ENCODE measurements at places on chromosomes 1 and 21.

- peak; percentile 78 for DNase-seq
Observed at GRCh38 chr1:26692211-26692792, 3.5 kb upstream of the ARID1A start.

DNA sequence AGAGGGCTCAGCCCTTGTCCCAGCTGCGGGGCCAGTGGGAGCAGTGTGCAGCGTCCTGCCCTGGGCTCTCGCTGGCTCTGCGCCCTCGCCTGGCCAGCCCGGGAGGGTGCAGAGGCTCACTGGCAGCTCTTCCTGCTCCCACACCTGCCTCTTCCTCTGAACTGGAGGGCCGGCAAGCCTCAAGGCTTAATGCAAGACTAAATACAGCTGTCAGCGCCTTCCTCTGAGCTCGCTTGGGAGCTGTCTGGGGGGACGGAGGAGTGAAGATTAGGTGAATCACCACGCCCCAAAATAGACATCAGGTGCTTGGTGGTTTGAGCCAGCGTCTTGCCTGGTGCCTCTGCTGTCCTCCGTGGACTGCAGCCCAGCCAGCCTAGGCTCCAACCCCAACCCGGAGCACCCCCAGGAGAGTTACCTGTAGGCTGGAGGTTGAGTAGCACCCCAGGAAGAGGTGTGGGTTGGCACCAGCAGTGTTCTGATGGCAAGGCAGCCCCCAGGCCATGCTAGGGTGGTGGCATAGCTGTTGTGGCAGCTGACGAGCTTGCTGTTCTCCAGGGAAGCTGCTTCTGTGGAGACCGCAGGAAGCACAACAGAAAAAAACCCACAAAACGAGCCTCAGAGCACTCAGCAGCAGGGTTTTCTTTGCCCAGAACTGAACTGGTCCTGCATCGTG, 36.9 kb downstream of the UMODL1 start:
- peak; percentile 91 for DNase-seq

DNA sequence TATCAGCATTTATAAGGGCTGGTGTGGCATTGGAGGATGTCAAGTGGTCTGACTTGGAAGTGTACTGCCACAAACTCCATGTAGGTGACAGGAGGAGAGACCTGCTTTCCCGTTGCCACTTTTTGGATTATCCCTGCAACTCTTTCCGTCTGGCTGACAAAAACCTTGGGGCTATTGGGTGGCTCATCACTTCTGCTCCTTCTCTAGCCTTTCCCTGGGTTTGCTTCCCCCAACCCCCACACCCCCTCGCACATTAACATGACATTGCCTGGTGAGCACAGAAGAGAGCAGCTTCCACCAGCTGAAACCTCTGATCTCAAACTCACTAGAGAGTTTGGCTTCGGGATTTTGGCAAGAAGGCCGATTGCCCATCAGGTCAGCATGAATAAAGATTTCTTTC, 39.2 kb downstream of the PROX1 start:
- no peak for DNase-seq

DNA sequence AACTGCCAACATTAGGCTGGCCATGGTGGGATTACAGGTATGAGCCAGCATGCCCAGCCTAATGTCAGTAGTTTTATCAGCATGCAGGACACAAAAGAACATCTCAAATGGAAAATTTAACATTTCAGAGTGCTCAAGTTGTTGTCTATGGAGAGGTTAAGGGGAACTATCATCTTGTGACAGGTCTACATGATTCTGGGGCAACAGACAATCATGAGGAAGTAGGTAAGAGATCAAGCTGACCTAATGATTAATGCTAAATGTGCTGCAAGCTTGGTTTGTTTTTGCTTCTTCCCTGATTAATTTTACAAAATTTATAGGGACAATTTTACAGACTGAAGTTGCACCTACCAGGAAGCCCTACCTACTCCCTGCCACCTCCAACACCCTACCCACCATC, 36.6 kb downstream of the FMO4 start:
- no peak for DNase-seq

DNA sequence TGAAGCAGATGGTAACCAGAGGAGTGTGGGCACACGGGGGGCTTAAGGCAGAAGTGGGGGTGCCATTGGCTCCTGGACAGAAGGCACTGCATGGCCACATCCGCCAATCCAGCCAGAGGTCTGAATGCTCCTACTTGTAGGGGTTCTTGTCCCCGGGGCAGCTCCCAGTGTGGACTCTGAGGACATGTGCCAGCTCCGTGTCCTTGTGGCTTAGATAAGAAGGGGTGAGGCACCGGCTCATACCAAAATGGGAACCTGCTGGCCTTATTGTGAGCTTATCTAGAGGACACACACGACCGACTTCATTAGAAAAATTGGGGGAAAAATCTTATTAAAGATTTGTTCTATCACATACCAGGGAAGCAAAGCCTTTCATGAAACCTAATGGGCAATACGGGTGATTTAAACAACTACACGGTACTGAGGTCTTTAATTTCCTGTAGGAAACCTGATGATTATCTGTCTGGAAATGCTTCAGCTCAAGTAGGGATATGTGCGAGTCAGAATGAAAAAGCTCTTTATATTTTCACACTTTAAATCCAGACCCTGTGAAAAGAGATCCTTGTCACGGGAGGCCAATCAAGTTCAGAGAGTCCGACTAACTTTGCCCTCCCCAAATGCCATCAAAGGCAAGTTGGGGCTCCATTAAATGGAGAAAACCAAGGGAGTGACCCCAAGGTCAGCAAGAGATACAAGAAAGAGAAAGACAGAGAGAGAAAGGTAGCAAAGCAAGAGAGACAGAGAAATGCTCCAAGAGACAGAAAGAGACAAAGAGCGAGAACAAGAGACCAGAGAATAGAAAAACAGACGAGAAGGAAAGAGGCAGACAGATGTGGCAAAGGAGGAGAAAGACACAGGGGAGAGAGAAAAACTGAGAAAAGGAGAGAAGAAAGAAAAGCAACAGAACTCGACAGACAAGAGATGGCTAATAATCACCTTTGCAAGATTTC, 14.1 kb upstream of the KCNN3 start:
- no peak for DNase-seq

DNA sequence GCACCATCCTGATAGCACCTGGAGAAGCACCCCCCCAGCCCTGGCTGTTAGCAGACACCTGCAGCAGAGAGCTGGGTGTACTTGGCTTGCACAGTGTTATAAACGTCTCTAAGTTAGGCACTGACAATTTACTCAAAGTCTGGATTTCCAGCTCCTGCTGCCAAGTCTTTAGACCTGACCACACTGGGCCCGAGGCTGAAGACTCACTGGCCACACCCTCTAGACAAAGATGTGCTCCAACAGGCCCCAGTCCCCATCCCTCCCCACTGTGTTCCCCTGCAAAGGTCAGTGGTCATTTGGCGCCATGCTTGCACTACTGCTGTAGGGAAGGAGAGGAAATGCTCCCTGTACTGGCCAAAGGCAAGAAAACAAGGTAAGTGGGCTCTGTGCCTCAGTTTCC, 31.1 kb downstream of the PADI6 start:
- no peak for DNase-seq

- DNase-seq: no peak
Observed at GRCh38 chr1:109508001-109508872, 1.3 kb downstream of the AMIGO1 start.

- DNase-seq: no peak
Observed at GRCh38 chr1:112188611-112189010, 199.1 kb upstream of the KCND3 start.

GRCh38 chr21:35234725-35235124, 185.6 kb upstream of the RUNX1 start:
- DNase-seq: peak; percentile 12

DNA sequence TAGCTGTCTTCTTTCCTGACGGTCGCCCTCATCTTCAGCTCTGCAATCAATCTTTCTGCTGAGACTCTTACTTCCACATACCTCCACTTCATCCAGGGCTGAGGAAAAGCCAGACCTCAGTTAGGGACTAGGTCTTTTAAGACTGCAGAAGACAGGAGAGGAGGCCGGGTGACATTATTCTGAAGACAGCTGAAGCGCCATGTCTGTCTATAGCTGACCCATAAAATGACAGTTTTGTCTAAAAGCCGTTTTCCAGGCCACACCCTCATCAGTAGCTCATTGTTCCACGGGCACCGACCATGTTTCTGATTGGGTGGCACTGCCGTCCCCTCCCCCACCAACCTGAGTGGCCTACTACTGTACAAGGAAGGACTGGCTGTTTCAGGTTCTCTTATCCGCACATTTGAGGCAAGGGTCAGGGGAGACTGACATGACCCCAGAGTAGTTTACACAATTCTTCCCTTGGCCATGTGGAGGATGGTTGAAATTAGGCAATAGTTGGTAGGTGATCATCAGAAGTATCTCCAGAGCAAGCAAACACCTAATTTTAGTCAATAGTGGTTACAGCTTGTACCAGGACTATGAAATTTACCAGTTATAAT, at the start of gene ADCY10:
ADCY10 (minus strand) TSS at position 240 of the 602 bp plus-strand sequence. CDS start 8,994 bp downstream, outside the sequence.
- DNase-seq: no peak

Data from GM10248 (cell line).